ENCODE measurements at places on chromosomes 11 and 22.

GRCh38 chr11:92324890-92325289 lies 100.3 kb downstream of the FAT3 start:
- no peak for DNase-seq

- peak; percentile 36 for DNase-seq
Measured at GRCh38 chr11:112128483-112129121, 35.3 kb downstream of the IL18 start.

GRCh38 chr11:128695539-128696221 lies 1.8 kb downstream of the FLI1 start:
- DNase-seq = no peak

DNA sequence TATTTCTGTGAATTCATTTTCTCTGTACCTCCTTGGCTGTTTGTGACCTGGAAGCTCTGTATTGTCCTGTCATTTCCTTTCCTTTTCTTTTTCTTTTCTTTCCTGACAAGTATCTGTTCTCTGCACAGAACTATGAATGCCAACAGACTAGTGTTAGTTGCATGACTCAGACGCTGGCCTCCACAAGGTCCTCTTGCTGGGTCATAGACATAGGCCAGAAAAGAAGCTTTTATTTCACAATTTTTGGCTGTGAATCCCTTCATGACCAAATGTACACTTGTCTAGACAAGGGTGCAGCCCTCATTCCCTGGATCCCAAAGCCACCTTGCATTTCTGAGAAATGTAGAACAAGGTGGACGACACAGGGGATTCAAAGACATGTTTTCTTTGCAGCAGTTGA lies 104.1 kb upstream of the MTNR1B start:
- no peak for DNase-seq

GRCh38 chr11:119222308-119222707 lies 16.2 kb downstream of the CBL start:
- DNase-seq = peak; percentile 41

- DNase-seq = no peak
Measured at GRCh38 chr11:14308114-14308896, 50.7 kb downstream of the RRAS2 start.

DNA sequence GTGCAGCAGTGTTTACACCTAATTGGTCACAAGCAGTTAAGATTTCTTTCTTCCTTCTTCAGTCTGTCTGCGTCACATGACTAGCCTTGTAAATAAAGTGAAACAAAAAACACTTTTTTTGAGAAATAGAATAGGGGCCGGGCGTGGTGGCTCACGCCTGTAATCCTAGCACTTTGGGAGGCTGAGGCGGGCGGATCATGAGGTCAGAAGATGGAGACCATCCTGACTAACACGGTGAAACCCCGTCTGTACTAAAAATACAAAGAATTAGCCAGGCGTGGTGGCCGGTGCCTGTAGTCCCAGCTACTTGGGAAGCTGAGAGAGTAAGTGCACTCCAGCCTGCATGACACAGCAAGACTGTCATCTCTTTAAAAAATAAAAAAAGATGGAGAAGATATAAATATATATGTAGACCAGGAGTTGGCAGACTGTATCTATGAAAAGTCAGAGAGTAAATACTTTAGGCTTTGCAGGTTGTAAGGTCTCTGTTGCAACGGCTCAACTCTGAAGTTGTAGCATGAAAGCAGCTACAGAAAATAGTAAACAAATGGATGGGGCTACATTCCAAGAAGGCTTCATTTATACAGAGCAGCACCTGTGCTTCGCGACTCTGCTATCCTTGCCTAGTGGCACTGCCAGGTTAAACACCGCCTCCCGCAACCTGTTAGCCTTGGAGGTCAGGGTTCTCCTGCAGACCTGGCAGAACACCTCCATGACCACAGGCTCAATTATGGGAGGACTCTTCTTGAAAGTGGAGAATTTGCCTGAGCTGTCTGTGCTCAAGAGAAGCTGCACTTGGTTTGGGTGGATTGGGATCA lies 55.9 kb downstream of the PPP6R2 start:
- DNase-seq = no peak

- DNase-seq = no peak
Measured at GRCh38 chr22:45475063-45475747, 27.5 kb upstream of the FBLN1 start.

DNA sequence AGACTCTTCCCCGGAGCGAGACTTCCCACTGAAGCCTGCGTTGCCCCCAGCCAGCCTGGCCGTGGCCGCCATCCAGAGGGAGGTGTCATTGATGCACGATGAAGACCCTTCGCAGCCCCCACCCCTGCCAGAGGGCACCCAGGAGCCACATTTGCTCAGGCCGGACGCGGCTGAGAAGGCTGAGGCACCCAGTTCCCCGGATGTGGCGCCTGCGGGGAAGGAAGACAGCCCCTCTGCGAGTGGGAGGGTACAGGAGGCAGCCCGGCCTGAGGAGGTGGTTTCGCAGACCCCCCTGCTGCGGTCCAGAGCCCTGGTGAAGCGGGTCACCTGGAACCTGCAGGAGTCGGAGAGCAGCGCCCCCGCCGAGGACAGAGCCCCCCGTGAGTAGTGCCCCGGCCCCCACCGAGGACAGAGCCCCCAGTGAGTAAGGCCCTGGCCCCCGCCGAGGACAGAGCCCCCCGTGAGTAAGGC lies 6.4 kb downstream of the IRF7 start:
- no peak for DNase-seq

GRCh38 chr11:14132312-14132711 lies 169.8 kb downstream of the SPON1 start:
- DNase-seq = no peak

DNA sequence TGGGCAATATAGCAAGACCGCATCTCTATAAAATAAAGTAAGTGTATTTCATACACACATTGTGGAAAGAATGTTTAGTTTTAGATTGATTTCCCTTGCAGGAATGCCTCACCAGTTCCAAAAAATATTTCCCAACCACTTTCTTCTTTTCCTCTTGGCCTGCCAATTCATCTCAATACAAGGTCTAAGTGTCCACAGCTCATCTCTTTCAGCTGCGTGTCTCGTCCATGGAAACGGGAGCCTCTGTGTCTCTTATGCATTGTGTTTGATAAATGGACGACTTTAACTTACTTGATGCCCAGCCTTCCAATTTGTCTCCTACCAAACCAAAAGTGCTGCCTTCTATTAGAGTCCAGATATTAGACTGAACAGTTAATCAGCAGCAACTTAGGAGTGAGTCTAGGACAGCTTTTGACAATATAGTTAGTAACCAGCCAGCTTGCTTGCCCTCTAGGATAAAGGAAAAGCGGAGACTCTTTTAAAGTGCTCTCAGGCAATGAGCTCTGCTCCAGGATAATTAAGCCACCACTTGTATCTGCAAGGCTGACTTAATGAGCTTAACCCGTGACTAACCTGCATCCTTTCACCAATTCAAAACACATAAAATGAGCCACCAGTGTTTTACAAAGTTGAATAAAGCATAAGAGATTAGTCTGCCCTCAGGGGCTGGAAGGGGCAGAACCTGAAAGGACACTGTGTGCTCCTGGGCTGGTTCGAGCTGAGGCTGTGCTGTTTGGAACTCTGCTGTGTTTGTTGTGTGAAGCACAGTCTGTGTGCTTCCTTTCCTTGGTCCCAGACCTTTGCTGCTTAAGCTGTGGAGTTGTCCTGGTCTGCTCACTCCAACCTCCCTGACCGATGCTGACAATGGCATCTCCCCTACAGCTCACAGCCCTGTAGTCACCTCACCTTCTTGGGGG lies 27.5 kb downstream of the FBXO7 start:
- DNase-seq = no peak

DNA sequence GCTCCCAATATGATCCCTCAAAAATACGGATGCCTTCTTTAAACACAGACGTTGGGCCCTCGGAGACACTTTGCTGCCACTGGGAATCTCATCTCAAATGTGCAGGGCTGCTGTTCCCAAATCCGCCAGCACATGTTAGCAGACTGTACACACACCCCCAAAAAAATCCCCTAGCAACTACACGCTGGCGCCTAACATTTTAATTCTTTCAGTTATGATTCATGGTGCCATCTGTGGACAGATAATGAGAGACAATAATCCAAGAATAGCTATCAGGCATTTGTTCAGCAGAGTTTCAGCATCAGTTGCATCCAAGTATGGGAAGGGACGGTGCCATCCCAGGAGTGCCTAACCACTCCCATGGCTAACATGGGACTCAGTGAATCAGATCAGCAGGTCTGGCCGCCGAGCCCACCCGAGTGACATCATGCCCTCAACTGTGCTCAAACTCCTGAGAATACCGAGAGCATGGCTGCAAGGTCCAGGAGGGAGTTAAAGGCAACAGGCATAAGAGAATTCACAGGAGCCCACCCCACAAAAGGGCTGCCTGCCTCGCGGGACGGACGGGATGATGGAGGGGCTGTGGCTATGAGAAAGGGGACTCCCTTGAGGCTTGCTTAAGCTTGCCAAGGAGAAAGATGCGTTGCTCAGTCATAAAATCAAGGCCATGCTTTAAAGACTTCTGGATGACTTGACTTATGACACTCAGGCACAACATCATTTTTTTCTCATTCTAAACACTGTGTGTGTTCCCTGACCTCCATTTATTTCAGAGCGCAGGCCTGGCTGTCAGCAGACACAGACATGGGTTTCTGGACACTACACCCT lies 337.0 kb downstream of the SHANK2 start:
- no peak for DNase-seq

- DNase-seq = no peak
Measured at GRCh38 chr11:77450227-77450626, 23.7 kb downstream of the PAK1 start.

DNA sequence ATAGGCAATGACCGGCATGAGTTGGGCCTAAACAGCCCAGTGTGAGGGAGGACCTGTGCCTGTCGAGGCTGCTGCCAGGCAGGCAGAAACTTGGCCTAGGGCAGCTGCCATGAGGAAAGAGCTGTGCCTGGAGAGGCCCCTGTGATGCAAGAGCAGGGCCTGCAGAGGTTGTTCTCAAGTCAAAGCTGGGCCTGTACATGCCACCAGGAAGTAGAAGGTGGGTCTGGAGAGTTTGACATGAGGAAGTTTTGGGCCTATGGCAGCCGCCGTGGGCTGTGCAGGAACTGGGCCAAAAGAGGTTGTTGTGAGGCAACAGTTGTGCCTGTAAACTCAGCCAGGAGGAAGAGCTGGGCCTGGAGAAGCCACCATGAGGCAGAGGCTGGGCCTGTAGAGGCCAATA lies 43.2 kb downstream of the OR4C45 start:
- no peak for DNase-seq

DNA sequence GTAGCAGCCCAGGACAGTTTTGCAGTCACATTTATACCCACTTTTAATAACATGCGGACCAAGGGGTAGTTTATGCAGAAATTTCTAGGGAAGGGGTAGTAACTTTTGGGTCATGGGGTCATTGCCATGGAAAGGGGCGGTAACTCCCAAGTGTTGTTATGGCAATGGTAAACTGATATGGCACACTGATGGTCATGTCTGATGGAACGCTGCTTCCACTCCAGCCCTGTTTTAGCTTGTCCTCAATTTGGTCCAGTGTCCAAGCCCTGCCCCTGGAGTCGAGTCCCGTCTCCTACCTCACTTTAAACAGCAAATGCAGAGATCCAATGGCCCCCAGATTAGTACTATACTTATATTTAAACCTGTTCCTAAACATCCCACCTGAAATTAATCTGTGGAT lies 11.2 kb upstream of the SEC14L4 start:
- no peak for DNase-seq

DNA sequence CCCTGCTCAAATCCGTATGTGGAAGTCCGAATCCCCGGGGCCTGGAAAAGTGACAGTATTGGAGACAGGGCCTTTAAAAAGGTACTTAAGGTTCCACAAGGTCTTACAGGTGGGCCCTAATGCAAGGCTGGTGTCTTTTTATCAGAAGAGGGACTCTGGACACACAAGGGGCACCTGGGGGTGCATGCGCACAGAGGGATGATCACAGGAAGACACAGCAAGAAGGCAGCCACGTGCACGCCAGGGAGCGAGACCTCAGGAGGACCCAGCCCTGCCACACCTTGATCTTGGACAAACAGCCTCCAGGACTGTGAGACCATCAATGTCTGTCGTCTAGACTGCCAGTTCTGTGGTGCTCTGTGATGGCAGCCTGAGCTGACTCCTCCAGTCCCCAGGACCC lies 96.5 kb downstream of the SHANK2 start:
- DNase-seq = no peak

DNA sequence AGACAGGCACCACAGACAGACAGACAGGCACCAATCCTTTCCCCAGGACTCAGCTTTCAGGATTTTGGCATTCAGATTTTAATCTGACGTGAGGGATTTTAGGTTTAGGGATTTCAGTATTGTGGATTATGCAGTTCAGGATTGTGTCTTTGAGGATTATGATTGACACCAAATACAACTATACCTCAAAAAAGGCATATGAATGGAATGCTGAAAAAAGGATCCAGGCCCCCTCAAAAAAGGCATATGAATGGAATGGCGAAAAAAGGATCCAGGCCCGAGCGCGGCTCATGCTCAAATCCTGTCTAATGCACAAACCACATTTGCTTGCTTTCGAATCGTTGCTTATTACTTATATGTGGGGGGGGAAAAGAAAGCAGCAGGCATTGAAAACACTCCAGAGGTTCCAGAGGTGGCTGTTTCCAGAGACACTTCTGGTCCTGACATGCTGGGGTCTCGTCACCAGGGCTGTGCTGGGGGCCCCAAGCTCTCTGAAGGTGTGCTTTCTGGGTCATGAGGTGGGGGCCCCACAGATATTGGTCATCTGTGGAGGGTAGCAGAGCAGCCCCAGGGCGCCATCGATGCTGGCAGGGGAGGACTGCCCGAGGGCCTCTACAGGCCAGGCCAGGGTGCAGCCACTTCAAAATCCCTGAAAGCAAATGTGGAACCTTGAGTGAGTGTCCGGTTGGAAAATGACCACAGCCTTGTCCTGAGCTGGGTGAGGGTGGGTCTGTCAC lies 16.8 kb upstream of the OSBPL5 start:
- DNase-seq = no peak

DNA sequence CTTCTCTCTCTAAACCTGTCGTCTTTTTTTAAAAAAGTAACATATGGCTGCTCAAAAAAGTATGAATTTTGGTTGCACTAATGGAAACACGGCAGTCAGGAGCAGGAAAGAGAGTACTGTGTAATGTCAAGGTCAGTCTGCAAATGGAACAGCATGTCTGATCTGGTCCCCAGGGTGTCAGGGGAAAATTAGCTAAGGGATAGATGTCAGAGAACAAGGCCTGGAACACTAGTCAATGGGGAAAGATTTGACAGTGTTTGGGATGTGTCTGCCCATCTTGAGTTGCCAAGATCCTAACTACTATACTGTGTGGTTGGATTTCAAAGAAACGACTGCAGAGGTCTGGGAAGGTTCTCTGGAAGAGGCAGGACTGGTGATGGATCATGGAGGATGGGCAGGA lies 65.7 kb upstream of the PHOX2A start:
- DNase-seq = no peak

- DNase-seq = no peak
Measured at GRCh38 chr11:74971424-74971823, 17.3 kb upstream of the NEU3 start.

DNA sequence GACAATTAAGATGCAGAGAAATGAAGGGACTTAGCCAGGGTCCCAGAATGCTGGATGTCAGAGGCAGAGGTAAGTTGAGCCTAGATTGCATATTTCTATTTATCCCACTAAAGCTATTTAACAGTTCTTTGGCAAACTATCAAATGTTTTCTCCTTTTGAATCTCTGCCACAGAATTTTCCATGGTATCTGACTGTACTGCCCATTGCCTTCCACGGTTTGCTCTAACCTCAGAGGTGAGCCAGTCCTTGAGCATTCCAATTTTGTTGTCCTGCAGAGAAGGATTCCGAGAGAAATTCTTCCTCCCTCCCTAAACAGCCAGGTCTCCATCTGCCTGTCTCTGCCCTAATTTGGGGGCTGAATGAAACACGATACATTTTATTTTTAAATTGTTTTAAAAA lies 368.3 kb upstream of the SYN3 start:
- DNase-seq = no peak

- DNase-seq = no peak
Measured at GRCh38 chr22:17281440-17281841, 62.2 kb upstream of the ADA2 start.

All from NCI-H2081 treated with DMSO at 0.1 percent for 48 hours (cell line).